ENCODE measurements at places on chromosomes 7 and 10.

DNA sequence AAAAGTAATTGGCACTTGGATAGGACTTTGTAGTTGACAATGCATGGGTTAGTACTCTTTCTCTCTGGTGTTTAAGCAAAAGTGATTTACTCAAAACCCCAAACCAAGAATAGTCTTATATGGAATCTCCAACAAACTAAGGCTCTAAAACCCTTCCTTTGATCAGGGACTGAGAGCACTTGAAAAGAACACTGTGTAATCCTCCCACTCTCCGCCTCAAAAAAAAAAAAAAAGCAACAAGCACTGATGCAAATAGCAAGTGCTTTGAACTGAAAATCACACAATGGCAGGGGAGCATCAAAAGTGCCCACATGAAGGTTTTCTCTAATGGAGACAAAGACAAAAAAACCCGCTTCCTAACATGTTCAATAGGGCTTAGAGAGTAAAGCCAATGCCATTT, 467.9 kb upstream of the AUTS2 start:
- no peak for DNase-seq

DNA sequence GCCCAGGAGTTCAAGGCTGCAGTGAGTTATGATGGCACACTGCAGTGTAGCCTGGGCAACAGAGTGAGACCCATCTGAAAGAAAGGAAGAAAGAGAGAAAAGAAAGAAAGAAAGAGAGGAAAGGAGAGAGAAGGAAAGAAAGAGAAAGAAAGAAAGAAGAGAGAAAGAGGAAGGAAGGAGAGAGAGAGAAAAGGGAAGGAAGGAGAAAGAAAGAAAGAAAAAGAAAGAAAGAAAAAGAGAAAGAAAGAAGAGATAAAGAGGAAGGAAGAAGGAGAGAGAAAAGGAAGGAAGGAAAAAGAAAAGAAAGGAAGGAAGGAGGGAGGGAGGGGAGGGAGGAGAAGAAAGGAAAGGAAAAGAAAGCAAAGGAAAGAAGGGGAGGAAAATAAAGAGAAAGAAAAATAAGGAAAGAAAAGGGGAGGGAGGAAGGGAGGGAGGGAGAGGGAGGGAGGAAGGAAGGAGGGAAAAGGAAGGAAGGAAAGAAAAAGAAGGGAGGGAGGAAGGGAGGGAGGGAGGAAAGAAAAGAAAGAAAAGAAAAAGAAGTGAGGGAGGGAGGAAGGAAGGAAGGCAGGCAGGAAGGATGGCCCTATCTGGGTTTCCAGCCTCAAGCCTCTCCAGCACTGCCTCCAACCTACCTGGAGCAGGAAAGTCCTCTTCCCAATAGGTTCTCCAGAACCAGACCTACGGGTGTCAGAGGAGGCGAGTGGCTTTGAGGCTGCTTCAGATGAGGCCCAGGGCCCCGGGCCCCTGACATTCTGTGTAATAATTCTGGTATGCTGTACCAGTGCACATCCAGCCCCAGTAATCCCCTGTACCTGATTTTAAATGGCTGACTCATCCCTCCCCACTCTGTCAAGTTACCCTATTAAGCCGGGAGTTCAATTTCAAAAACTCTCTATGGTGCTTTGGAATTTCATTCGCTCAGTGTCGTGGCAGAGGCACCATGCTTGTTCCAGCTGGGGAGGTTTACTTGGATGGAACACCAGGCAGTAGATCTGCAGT, 6.8 kb upstream of the PARD3 start:
- DNase-seq: no peak

GRCh38 chr7:113283861-113284260, 165.5 kb upstream of the SMIM30 start:
- DNase-seq: no peak

- no peak for DNase-seq
Measured at GRCh38 chr7:120160166-120160565, 112.8 kb upstream of the KCND2 start.
